H54 (cell line): ENCODE measurements at places on chromosomes 2 and 18.

DNA sequence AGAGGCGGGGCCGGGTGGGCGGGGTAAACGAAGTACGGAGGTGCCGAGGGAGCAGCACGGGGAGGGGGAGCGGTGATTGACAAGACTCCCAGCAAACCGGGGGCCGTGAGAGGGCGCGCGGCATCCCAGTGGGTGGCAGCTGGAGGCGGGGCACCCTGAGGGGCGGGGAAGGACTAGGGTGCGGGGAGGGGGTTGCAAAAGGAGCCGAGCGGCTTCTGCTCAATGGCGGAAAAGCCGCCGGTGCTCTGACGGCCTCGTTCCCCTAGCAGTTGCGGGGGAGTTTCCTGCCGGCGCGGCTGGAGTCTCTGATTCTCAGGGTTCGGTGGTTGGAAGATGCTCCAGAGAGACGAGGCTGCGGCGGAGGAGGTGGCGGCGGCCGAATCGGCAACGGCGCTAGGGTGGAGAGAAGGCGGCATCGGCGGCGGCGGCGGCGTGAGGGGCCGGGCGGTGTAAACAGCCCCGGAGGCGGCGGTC lies at the start of gene PPM1B:
TSS of gene PPM1B (plus strand) at position 195 of the 474 bp plus-strand sequence. CDS start 32,325 bp downstream, outside the sequence.
- DNase-seq, result no peak

- DNase-seq, result no peak
These were observed 947 bp upstream of the ANKRD44 start for GRCh38 chr2:197311421-197312033.

DNA sequence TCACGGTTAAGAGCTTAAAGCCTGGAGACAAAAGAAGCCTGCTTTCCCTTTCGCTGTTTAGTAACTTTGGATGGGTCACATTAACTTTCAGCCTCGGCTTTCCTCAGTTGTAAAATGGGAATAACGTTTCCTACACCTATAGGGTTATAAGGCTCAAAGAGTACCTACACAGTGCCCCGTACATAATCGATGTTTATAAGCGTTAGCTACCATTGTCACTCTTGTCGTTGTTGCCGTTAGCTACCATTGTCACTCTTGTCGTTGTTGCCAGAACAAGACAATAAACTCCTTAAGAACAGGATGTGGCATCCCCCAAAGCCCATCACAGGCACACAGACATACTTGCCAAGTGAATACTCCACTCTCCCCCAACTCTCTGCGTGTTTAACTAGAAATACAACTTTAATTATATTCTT lies 901 bp upstream of the MFSD6 start:
- no peak for DNase-seq

- no peak for DNase-seq
These were observed 3.1 kb downstream of the C2orf81 start for GRCh38 chr2:74418312-74418711.

DNA sequence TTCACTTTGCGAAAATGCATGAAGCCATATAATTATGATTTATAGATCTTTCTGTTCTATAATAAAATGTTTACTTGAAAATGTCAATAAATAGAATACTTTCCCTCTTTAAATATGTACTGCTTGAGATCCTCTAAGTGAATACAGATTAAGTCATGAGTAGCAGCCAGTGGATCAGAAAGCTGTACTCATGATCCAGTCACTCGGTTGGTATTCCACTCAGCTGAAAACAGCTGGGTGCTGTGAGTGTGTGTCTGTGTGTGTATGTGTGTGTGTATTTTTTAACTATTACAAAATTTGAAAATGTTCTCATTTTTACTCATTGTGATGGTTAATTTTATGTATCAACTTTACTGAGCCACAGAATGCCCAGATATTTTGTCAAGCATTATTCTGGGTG lies 141.6 kb upstream of the CYP26B1 start:
- DNase-seq, result no peak

DNA sequence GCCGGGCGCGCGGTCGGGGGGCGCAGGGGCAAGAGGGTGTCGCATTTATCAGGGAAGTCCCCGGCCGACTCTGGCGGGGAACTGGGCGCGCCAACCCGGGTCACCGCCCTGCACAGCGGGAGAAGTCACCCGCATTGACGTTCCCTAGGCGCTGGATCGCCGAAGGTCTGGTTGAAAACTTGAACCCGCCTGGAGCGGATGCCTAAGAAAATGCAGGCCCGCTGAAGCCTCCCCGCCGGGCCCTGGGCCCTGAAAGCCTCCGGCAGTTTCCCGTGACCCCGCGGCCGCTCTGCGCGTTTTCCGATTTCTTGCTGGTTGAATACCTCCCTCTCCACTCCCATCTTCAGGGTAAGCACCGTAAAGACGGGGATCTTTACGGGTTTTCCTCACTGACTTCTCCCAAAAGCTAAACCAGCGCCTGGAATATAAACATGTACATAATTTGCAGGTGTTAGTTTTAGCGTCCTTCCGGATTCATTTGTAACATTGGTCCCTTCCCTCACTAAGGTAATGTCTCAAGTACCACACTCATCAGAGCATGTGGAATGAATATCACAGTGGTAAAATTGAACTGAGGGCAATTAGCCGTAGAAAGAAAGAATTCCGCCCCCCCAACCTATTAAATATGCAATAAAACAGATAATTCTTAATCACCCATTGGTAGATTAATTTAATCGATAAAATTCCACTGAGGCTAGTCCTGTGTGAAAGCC lies 675 bp upstream of the SPIRE1 start:
- DNase-seq, result no peak

GRCh38 chr2:71620851-71621251 lies 167.5 kb downstream of the DYSF start:
- DNase-seq, result no peak

DNA sequence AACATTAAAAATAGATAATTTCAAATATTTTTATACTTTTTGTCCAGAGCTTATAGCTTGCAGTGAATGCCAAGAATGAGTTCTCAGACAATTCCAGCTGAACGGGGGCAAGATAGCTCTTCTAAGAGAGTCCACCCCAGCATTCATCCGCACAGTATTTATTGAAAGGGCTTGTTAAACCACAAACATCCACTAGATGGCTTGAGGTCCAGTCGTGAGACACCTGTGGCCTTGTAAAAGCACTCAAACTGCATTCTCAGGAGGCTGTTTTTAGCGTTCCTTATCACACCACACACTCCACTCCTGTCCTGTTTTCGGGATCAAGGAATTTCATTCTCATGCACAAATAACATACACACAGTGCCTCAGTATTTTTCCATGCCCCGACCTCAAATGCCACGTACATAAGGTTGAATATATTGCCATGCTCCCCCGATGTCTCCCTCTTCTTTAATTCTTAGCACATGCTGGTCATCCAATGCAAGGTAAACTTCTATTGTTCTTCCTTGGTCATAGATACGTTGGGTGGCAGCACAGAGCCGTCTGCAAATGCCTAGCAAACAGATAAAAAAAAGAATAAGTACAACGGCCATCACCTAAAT lies 47.4 kb downstream of the DNAJC10 start:
- no peak for DNase-seq

GRCh38 chr2:219124381-219125110 lies 36.1 kb downstream of the NHEJ1 start:
- no peak for DNase-seq

DNA sequence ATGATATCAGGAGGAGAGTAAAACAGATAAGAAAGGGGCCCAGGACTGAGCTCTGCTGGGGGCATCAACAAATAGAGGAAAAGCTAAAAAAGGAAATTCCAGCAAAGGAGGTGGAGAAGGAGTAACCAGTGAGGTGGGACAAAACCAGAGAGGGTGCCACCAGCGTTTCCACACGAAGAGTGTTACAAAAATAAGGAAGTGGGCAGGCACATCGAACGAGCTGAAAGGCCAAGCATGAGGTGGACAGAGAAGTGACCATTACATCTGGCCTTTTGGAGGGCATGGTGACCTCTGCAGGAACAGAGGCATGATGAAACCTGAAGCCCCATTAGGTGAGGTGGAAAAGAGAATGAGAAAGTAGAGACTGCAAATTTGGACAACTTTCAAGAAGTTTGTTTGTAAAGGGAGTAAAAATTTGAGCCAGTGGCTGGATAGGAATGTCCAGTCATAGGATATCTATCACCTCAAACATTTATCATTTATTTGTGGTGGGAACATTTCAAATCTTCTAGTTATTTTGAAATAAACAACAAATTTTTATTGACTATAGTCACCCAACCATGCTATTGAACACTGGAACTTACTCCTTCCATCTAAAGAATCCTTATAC lies 18.4 kb upstream of the VIT start:
- no peak for DNase-seq

- DNase-seq, result no peak
These were observed 42.5 kb upstream of the LCLAT1 start for GRCh38 chr2:30404319-30405259.

GRCh38 chr2:165843351-165843750 lies 49.3 kb upstream of the GALNT3 start:
- DNase-seq, result no peak

DNA sequence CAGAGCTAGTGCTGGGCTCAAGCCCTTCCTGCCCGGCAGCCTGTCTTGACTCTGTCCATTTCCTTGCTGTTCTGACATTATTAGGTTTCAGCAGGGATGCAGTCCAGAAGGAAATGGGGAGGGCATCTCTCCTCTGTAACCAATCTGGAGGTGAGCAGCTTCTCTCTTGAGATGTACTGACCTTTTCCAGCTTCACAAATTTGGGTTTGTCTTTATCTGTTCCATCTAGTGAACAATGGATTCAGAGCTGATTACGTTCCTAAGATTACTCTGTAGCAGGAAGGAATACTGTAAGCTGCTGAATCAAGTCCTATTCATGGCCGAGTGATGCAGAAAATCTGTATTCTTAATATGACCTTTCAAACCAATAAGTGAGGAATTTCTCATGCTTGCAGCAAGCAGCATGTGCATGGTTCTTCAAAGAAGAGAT lies 11.0 kb downstream of the PLA2R1 start:
- no peak for DNase-seq

- DNase-seq, result no peak
These were observed 170.2 kb downstream of the NRP2 start for GRCh38 chr2:205852457-205852856.

DNA sequence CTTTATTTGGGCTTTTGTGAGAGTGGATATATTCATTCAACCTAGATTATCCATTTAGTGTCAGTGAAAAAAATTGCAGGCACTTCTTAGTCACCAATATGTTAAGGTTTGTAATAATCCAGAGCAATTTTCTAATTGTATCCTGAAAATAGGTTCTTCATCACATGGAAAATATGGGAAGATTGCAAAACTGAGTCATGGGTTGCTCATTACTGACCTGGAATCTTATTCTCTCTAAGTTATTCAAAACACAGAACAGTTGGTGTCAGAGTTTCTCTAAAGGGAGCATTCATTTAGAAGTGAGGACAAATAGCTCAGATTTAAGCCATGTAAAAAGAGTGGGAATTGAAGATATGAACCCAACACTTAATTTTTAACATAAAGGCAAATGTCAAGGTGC lies 181.3 kb downstream of the IKZF2 start:
- no peak for DNase-seq

- DNase-seq, result no peak
These were observed 164.2 kb downstream of the MYT1L start for GRCh38 chr2:2166881-2167280.

GRCh38 chr18:71443706-71444480 lies 1100.2 kb downstream of the CBLN2 start:
- DNase-seq, result no peak

- no peak for DNase-seq
These were observed 544.4 kb upstream of the DSEL start for GRCh38 chr18:68060871-68061270.

- no peak for DNase-seq
These were observed 101.2 kb downstream of the NRXN1 start for GRCh38 chr2:50930726-50931125.

- no peak for DNase-seq
These were observed 485.6 kb downstream of the PTH2R start for GRCh38 chr2:208892203-208892602.

GRCh38 chr2:68689553-68690537 lies 44.8 kb upstream of the ARHGAP25 start:
- DNase-seq, result no peak

GRCh38 chr2:172357442-172357841 lies 69.9 kb upstream of the ITGA6 start:
- no peak for DNase-seq

GRCh38 chr2:120525056-120526046 lies 179.4 kb downstream of the INHBB start:
- DNase-seq, result no peak

- no peak for DNase-seq
These were observed 5.2 kb downstream of the FN1 start for GRCh38 chr2:215430528-215431187.

- no peak for DNase-seq
These were observed 31.7 kb downstream of the IL37 start for GRCh38 chr2:112942654-112943002.

DNA sequence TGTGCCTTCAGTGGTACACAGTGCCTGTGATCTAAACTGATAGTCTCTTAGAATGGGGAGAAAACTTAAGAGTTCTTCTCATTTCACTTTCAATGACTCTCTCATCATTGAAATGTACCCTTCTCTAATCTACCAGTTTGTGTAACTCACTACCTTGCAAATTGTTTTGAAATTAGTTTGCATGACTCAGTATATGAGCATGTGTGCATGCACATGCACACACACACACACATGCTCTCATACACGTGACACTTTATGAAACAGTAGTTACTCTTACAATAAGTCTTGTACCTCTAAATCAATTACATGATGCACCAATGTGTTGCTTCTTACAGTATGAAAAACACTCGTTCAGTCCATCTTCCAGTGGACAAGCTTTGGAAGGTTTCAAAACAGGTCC lies 10.6 kb downstream of the LYPD6B start:
- DNase-seq, result no peak

DNA sequence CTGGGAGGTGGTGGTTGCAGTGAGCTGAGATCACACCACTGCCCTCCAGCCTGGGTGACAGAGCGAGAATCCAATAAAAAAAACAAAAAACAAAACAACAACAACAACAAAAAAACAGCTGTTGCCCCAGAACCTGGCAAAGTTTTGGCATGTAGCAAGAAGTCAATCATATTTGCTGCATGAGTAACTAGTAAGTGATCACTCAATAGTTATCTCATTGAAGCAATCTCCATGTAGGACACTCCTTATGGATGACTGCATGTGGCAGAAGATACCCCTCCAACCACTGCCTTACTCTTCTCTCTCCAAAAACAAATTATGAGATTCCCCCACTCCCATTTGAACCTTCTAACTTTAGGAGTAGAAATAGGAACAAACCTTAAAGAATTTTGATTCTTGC lies 113.7 kb downstream of the TTC27 start:
- no peak for DNase-seq

- no peak for DNase-seq
These were observed 46.7 kb downstream of the PLA2R1 start for GRCh38 chr2:160015746-160016145.

GRCh38 chr2:176158855-176159662 lies 2.0 kb downstream of the HOXD3 start:
- no peak for DNase-seq

DNA sequence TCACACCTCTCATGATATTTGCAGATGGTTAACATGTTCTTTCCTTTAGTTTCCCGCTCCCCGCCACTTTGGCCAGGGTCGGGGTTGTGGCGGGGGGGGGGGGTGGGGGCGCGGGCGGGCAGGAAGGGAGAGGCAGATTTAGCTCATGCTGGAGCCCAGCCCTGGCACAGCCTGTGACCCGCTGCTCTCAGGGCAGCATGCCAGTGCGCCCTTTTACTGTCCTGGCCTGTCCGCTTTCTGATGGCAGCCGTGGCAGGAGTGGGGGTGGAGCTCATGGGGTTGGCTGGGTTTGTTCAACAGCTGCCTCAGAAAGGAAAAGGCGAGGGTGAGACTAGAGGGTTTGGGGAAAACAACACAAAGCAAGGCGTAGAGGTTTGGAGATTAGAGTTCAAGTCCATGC lies 56.1 kb downstream of the TNP1 start:
- no peak for DNase-seq
